HuH-7.5 (cell line): ENCODE measurements at places on chromosomes 6 and 20.

- no peak for DNase-seq
Observed at GRCh38 chr6:98843271-98844243, 9.2 kb downstream of the POU3F2 start.

GRCh38 chr6:125743604-125744003, 5.8 kb upstream of the HEY2 start:
- no peak for DNase-seq

GRCh38 chr6:27140999-27141528, 106.4 kb upstream of the PRSS16 start:
- no peak for DNase-seq

GRCh38 chr20:3251806-3252205, 12.8 kb upstream of the SLC4A11 start:
- no peak for DNase-seq

DNA sequence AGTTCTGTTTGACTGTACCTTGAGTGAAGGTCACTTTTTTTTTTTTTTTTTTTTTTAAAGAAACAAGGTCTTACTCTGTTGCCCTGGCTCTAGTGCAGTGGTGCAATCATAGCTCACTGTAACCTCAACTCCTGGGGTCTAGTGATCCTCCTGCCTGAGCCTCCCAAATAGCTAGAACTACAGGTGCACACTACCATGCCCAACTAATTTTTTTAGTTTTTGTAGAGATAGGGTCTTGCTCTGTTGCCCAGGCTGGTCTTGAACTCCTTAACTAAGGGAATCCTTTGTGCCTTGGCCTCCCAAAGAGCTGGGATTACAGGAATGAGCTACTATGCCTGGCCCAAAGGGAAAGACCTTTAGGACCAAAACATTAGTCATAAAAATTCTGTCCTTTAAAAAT, 413.7 kb downstream of the CDKAL1 start:
- no peak for DNase-seq

GRCh38 chr6:43795421-43795820, 25.4 kb downstream of the VEGFA start:
- DNase-seq = no peak

- no peak for DNase-seq
Observed at GRCh38 chr6:115717062-115717461, 343.6 kb downstream of the FRK start.

DNA sequence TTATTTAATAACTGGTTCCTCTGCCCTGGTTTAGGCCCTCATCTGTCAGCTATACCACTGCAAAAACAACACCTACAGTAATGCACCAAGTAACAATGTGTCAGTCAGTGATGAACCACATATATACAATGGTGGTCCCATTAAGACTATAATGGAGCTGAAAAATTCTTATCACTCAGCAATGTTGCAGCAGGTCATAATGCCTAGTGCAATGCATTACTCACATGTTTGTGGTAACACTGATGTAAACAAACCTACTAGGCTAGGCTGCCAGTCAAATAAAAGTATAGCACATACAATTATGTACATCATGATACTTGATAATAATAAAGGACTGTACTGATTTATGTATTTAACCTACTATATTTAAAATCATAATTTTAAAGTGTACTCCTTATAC, 31.3 kb downstream of the RARS2 start:
- no peak for DNase-seq

GRCh38 chr6:150730801-150731457, 131.2 kb downstream of the PLEKHG1 start:
- no peak for DNase-seq

GRCh38 chr6:12516070-12516469, 200.5 kb upstream of the PHACTR1 start:
- DNase-seq = no peak

GRCh38 chr6:117495869-117496268, 13.4 kb downstream of the DCBLD1 start:
- DNase-seq = no peak

DNA sequence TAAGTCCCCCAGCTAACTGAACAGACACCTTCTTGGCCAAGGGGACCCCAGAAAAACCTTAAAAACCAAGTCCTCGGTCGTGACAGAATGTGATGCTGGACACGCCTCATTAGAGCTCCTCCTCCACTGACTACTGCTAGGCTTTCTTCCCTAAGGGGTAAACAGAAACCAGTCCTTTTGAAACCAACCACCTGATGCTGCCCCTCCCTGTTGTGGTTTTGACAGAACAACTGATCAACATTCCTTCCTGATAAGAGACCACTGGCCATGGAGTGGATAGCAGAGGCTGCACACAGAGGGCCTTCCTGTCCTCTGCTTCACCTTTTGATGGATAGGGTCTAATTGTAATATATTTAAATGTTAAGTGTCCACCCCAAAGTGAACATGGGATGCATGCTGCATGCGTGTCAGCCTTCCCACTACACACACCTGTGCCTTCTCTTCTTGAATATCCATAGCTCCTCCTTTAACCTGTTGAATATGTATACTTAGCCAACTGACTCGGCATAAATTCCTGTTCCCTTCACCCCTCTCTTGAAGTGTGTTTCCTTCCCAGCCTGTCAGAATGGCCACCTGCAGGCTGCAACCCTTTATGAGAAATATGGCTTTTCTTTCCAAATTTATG, 27.9 kb upstream of the SLC2A12 start:
- DNase-seq = no peak

GRCh38 chr20:20546402-20546801, 166.0 kb downstream of the RALGAPA2 start:
- DNase-seq = no peak

DNA sequence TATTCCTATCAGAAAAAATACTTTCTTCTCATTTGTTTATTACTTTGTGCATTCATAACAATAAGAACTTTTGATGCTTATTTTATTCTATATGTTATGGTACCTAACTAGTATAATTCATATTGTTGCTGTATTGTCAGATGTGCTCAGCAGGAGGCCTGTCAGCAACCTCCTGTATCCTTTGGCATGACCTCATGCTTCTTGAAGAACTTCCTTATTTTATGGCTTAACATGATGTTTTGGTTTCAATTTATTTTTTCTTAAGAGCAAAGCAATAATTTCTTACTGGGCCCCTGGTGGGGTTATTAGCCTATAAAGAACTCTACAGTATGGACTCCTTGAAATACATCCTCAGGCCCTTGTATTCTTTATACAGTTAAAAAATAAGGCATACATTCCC, 17.3 kb downstream of the GGTLC1 start:
- no peak for DNase-seq

DNA sequence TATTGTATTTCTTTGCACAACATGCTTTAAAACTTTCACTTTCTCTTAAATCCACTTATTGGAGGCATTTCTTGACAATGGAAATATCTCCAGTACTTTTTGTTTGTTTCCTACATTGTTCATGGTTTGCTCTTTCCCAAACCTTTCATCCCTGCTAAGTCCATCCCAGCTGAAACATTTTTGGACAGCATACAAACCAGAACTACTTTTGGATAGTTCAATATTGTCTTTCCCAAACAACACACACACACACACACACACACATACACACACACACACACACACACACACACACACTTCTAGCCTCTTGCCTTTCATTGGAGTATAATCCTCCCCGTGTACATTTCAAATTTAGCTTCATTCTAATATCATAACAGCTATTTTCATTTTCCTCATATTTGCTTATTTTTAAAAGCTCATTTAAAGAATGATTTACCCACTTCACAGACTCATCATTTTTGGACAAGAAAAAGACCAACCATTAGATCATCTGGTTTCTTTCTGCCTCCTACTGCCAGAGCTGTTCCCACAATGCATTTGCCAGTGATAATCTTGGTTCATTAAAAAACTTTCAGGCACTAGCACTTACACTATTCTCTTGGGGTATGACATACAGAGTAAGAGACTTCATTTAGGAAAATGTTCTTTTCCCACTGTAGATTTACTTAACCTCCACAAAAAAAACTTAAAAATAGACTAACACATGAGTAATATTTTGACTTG, 248.1 kb downstream of the CD109 start:
- no peak for DNase-seq

GRCh38 chr6:106629859-106630163, 433 bp downstream of the QRSL1 start:
- peak; percentile 20 for DNase-seq

DNA sequence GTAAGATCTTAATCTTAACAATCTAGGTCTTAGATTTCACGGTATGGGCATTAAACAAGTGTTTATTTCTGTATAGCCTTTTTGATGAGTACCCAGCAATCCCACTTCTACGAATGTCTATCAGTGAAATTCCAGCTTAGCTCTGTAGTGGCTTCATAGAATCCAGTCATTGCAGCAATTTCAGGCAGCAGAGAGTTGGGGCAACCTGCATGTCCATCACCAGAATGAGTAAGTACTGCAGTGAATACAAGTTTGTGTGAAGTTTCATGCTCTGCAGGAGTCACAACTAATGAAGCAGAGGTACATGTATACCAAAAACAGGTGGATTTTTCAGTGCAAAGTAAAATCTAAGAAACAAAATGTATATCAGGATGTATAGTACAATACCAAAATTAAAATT, 151.7 kb downstream of the OR2B2 start:
- DNase-seq = no peak

GRCh38 chr6:138198430-138199091, 19.7 kb downstream of the PBOV1 start:
- no peak for DNase-seq

DNA sequence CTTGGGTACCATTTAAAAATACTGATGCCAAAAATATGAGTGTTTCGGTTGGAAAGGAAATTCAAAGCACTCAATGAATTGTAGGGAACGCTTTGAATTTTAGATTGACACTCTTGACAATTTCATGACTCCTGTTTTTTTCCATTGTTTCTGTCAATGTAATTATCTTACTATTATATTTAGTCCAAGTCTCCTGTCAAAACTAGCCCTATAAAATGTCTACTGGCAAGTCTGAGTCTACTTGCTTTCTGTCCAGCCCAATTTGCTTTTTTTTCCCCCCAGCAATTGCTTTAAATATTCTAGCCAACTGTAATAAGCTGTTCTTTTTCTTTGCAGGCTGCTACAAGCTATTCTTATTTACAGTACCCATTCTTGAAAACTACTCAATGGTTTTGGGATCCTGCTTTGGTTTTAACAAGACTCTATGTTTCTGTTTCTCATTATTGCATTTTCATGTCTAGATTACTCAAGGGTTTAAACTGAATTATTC, 1103.9 kb upstream of the GJE1 start:
- no peak for DNase-seq

- peak; percentile 33 for DNase-seq
Observed at GRCh38 chr6:30763618-30764489, 19.5 kb upstream of the IER3 start.

DNA sequence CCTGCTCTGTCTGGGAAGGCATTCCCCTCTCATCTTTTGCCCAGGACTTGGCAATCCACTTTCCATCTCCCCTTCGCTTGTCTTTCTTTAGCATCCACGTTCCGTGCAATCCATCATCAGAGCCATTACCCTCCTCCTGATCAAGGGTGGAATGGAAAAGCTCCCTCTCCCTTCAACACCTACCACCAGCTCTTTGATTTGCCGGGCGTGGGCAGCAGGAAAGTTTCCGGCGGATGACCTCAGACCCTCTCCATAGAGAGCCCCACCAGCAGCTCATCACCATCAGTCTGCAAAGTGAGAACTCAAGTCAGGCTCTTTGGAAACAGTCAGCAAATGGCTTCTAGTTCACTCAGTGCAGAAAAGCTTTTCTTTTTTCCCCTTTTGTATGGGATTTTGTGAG, 76.2 kb downstream of the TSHZ2 start:
- no peak for DNase-seq

- DNase-seq = no peak
Observed at GRCh38 chr6:127177923-127178231, 59.4 kb downstream of the RSPO3 start.

GRCh38 chr20:40508821-40509220, 180.2 kb downstream of the MAFB start:
- no peak for DNase-seq

DNA sequence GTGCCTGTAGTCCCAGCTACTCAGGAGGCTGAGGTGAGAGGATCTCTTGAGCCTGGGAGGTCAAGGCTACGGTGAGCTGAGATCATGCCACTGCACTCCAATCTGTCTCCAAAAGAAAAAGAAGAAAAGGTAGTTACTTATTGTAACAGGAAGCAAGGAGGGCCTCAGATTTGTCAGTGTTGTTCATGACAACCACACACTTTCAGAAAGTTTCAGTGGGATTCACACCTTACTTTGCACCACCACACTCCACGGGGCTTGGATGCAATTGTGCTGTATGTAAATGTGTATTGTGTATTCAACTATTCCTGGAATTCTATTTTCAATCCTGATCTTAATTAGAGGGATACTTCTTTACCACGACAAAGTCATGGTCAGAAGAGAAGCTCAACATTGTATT, 142.6 kb downstream of the ELOVL4 start:
- no peak for DNase-seq

- DNase-seq = no peak
Observed at GRCh38 chr20:4305091-4305490, 289.7 kb upstream of the RNF24 start.

DNA sequence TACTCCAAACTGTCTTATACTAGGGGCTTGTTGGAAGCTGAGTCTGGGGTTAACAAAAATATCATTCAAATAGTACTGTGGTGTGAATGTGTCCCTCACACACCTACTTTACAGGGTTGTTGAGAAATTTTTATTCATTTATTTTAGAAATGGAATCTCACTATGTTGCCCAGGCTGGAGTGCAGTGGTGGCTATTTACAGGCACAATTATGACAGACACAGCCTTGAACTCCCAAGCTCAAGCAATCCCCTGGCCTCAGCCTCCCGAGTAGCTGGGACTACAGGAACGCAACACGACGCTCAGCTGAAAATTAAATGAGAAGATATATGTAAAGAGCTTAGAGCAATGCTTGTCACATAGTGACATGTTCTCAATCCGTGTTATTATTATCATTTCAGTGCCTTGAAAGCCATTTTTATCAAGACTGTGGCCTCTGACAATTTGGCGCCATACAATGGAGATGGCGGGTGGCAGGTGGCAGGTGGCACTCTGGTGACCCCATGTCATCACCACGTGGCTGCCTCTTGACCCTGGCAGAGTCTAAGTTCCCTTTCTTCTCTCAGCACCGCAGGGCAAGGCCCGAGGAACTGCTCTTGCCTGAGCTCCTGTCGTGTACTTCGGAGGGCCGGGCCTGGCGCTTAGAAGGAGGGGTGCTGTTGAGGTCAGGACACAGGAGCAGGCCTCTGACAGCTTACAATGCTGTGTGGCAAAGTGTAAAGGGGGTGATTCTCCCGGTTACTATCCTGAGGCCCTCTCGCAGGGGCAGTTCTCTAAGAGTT, 64.5 kb downstream of the STX11 start:
- DNase-seq = no peak

- no peak for DNase-seq
Observed at GRCh38 chr6:870096-870495, 177.2 kb upstream of the EXOC2 start.

GRCh38 chr6:33834401-33835392, 30.9 kb upstream of the MLN start:
- no peak for DNase-seq
